Stimulated activated CD4-positive, alpha-beta T cell treated with anti-CD3 and anti-CD28 coated beads, Interleukin-12 subunit alpha, Interleukin-12 subunit beta, amount 100 ng/mL, for 24 hours (primary cell): ENCODE measurements at places on chromosomes 12 and 14.

DNA sequence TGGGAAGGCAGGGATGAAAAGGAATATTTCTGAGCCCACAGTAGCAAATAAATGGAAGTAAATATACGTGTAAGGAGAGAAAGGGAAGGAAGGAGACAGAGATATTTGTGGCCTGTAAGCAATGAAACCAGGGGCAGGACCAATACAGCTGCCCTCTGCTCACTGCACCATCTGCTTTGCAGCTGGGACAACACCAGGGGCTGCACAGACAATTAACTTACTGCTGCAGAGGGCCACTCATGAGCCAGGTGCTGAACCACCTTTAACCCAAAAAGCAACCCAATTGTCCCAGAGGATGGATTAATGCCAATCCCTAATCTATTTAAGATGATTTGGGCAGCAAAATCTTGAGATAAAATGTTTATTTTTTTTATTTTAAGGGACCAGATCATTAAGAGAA is 30.6 kb upstream of the TMX1 start:
- DNase-seq, result no peak

- DNase-seq, result no peak
Measured at GRCh38 chr14:68894802-68895703, 84.0 kb downstream of the ACTN1 start.

- DNase-seq, result no peak
Measured at GRCh38 chr12:109994401-109995175, 1.6 kb downstream of the GIT2 start.

DNA sequence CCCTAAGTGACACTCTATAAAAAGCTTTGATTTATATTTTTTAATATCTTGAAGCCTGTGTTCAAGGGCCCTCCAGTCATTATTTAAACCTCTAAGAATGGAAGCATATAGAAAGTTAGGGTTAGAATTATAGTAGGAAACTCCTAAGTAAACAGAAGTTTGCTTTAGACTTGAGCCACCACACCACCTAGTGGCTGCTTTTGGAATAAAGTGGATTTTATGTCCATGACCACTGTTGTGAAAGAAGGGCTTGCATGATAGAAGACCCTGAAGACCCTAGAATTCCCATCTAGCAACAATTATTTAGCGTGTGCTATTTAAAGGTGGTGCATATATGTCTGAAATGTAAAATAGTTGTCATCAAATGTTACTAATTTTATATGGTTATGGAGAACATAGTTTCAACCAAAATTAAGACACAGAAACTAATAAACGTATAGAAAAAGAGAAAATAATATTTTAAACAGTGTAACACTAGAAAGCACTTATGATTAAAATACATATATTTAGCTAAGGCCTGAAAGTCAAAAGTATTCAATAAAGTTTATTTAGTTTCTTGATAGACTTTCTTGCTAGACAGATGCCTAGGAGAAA is 21.3 kb downstream of the LRRIQ1 start:
- no peak for DNase-seq

- no peak for DNase-seq
Measured at GRCh38 chr14:102097441-102098135, 10.7 kb upstream of the HSP90AA1 start.

DNA sequence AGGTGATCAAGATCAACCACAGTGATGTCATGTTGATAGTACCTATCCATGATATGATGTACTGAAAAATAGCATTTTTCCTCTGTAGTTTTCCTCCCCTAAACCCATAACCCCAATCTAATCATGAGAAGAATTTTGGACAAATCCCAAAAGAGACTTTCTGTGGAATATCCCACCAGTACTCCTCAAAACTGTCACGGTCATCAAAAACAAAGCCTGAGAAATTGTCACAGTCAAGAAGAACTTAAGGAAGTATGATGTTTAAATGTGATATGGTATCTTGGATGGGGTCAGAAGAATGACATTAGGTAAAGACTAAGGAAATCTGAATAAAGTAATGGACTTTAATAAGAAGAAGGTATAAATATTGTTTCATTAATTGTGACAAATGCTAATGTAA is 248.8 kb downstream of the RMST start:
- DNase-seq, result no peak

GRCh38 chr12:123962513-123962912 is 10.1 kb downstream of the CCDC92 start:
- DNase-seq, result no peak

DNA sequence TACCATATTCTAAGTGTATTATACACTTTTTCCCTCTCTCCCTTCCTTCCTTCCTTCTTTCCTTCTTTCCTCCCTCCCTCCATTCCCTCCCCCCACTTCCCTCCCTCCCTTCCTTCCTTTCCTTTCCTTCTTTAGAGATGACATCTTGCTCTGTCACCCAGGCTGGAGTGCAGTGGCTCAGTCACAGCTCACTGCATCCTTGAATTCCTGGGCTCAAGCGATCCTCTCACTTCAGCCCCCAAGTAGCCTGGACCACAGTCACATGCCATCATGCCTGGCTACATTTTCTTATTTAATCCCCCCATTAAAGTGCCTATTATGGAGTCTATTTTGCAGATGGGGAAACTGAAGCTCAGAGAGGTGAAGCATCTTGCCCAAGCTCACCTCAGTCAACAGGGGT is 55.0 kb downstream of the SVOP start:
- no peak for DNase-seq

GRCh38 chr12:18690653-18691052 is 47.2 kb downstream of the PLCZ1 start:
- DNase-seq, result no peak

- no peak for DNase-seq
Measured at GRCh38 chr14:23520899-23521533, 30.5 kb downstream of the ZFHX2 start.

DNA sequence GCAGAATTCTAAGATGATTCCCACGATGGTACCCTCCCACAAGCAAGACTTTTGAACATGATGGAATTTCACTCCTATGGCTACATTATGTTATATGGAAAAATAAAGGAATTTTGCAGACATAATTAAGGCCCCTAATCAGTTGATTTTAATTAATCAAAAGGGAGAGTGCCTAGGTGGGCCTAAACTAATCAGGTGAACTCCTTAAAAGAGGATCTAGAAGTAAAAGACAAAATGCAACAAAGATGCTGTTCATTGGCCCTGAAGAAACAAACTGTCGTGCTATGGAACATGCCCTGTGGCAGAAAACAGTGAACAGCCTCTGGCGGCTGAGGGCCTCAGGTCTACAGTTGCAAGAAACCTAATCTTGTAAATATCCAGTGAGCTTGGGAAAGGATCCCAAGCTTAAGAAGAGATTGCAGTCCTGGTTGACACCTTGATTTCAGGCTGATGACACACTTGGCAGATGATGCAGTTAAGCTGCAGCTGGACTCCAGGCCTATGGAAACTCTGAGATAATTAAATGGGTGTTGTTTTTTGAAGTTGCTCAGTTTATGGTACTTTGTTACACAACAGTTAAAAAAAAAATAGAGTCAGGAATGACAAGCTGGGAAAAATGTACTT is 13.8 kb downstream of the TMCC3 start:
- DNase-seq, result no peak

- no peak for DNase-seq
Measured at GRCh38 chr12:58732894-58733293, 187.4 kb downstream of the LRIG3 start.

DNA sequence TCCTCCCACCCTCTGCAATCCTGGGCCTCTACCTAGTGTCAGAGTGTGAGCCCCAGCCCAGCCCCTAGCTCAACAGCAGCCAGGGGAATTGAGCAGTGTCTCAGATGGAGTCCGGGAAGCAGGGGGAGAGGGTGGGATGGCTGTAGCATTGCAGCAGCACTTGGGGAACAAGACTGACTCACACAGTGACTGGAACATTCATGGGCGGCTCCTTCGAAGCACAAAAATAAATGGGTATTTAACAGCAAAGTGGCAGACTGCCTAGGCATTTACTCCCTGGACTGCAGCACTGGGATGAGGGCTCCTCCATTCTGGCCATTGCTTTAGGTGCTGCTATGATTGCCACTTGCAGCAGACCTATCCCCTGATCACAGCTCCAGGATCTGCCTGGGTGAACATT is 46.0 kb upstream of the STK38L start:
- no peak for DNase-seq

DNA sequence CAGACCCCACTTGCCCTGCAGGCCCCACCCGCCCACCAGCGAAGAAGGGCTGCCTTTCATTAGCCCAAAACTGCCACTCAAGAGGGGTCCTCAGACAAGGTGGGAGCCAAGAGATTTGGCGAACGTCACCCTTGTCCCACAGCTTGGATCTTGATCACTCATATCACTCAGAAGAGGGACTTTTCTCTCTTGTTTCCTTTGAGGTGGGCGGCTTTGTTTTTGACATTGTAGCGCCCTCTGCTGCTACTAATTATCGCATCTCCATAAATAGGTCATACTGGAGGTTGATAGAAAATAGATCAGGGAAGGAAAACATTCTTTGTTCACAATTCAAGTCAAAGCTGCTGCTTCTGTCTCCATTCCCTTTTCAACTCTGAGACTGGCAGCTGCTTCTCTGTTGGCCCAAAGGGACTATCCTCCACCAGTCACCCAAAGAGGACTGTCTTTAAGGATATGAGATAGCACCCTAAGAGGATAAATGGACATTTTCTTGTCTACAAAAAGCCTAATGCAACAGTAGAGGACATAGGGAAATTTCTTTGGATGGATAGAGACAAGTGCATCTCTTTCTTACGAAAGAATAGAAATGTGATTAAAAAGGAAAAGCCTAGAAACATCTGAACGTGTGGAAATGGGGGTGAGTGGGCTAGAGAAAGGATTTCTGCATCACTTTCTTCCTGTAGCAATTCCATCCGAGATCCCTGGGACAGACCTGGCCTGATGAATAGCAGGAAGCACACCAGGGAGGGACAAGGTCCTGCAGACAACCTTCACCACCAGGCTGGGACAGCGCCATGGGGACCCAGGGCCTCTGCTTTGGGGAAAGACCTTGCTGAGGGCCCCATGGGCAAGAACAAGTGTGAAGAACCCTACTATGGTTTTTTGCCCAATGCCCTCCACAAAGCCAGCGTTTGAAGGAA is 115.8 kb downstream of the DAD1 start:
- DNase-seq, result no peak

DNA sequence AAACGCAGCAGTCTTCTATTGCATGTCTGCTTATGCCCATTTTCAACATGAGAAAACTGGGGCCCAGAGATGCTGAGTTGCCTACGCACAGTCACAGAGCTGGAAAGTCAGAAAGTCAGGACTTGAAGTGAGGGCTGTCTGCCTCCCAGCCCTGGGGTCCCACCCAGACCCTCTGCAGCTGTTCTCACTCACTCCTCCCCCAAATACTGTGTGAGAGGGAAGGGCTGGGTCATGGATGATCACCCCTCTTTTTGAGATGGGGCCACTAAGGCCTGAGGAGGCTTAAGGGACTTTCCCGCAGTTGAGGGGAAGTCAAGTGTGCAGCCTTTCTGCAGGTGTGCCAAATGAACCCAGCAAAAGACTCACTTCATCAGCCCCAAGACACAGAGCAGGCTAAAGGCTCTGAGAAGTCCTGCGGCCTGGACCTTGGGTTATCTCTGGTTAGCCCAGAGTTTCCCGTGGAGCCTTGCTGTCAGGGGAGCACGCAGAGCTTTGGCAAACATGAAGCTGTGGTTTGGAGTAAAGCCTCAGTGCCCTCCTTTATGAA is 18.7 kb downstream of the DTX1 start:
- DNase-seq, result no peak

GRCh38 chr12:24561411-24561871 is 387.5 kb downstream of the BCAT1 start:
- no peak for DNase-seq

- no peak for DNase-seq
Measured at GRCh38 chr14:68593806-68594536, 198.9 kb downstream of the ZFP36L1 start.

DNA sequence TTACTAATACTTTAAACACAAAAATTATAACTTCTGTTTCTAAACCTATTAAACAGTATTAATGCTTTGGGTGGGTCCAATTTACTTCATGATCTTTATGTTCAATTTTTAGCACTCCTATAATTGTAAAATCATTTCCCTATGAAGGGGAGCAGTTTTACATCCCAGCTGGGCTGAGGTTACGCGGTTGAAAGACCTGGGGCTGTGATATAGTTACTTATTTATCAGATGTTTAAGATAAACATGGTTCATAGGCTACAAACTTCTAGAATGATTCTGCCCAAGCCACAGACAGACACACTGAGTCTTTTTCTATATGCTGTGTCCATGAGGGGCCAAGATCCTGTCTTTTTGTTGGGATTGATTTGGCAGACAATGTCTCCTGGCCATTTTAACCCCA is 44.4 kb downstream of the DYRK2 start:
- no peak for DNase-seq

DNA sequence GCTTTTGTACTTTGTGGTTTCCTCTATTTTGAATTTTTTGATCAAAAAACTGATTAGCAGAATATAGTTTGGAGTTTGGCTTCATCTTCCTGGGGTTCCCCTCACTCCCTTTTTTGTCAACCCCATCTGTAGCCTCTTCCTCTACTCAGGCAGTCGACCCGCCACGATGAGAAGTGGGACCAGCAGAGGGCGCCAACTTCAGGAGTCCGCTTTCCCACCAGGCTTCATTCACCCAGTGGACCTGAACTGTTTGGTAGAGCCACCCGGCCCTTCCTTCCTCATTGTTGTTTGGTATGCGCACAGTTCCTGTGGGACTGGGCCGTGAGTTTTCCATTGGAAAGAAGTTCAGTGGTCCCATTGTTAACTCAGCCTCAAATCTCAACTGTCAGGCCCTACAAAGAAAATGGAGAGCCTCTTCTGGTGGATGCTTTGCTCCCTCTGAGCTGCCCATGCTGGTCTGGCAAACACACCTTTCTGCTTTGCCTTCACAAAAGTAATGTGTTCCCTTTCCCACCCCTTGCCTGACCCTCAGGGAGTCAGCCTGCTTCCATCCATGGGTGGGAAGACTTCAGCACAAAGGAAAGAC is 21.7 kb downstream of the TMBIM6 start:
- peak; percentile 79 for DNase-seq

DNA sequence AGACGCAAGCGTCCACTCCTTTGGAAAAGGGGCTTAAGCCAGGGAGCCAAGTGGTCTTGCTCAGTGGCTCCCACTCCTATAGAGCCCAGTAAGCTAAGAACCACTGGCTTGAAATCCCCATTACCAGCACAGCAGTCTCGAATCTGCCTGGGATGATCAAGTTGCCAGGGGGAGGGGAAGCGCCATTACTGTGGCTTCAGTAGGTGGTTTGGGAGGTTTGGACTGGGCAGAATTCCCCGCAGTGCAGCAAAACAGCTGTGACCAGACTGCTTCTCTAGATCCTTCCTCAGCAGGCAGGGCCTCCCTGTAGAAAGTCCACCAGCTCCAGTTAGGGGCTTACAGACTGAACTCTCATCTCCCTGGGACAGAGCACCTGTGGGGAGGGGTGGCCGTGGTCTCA is 115.4 kb downstream of the TMEM117 start:
- no peak for DNase-seq

GRCh38 chr14:104887623-104888488 is 22.8 kb downstream of the CEP170B start:
- no peak for DNase-seq

GRCh38 chr14:69928111-69928523 is 48.9 kb downstream of the SMOC1 start:
- DNase-seq, result no peak

- DNase-seq, result no peak
Measured at GRCh38 chr14:85948153-85948552, 418.2 kb downstream of the FLRT2 start.

GRCh38 chr12:76018672-76019071 is 12.9 kb downstream of the PHLDA1 start:
- DNase-seq, result no peak

- DNase-seq, result no peak
Measured at GRCh38 chr12:116606397-116606796, 47.2 kb downstream of the MAP1LC3B2 start.

GRCh38 chr14:104428333-104428851 is 151.2 kb upstream of the C14orf180 start:
- no peak for DNase-seq
